Stimulated activated CD8-positive, alpha-beta memory T cell treated with anti-CD3 and anti-CD28 coated beads, Interleukin-7, amount 100 ng/mL, for 1 hour (primary cell): ENCODE measurements at places on chromosomes 11 and 22.

DNA sequence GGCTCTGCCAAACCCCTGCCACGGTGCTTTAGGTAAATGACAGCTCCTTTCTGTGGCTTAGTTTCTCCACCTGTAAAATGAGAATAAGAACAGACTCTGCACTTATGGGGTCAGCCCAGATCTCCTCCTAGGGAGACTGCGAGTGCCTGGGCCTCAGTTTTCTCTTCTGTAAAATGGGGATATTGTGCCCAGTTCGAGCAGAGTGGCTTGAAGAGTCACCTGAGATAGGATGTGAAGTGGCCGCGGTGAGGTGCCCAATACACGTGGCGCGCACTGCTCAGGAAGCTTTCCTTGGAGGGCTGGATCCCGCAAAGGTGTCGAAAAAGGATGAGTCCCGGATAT lies 473 bp upstream of the EMID1 start:
- no peak for DNase-seq

DNA sequence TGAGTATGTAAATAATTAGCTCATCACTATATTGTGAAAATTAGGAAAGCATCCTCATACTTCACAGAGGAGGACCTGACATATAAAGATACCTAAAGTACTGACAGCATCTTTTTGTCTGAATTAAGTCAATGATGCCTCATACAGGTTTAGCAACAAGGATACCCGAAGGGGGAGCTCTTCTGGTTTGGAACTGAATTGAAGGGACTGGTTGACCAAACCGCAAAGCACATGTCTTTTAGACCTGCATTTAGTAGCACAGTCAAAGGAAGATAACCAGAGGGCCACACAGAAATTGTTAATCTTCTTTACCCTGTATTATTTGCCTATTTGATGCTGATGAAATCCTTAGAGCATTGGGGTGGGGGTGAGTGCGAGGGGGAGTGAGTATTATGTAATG lies 12.9 kb upstream of the WT1 start:
- DNase-seq, result no peak

DNA sequence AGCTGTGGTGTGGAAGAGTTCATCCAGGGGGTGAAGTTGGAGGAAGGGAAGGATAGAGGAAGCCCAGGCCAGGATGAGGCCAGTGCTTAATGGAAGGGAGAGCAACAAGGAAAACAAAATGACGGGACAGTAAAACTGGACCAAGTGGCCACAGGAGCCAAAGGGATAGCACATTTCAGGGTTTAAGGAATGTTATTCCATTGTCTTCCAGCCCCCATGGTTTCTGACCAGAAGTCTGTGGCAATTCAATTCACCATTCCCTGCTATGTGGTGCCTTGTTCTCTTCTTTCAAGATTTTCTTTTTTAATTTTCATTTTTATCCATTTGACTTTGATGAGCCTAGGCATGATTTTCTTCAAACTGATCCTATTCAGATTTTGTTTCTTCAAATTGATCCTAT lies 22.5 kb downstream of the IGF2 start:
- no peak for DNase-seq

GRCh38 chr11:57638005-57638781 lies 11.5 kb downstream of the YPEL4 start:
- no peak for DNase-seq

DNA sequence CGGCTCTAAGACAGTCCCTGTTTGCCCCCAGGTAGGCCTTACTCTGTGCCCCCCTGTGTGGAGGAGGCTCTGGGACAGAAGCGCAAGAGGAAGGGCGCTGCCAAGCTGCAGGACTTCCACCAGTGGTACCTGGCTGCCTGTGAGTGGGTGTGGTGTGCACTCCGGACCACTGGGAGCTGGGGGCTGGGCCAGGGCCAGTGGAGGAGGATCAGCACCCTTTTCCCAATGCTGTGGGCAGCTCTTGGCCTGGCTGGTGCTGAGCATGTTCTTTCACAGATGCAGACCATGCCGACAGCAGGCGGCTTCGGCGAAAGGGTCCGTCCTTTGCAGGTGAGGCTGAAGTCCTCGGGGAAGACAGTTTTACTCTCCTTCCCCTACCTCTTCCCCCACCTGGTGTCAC lies 3.7 kb downstream of the SCO2 start:
- no peak for DNase-seq

- DNase-seq, result no peak
Observed at GRCh38 chr11:64086258-64087123, 50.8 kb downstream of the FLRT1 start.

- no peak for DNase-seq
Observed at GRCh38 chr22:42814616-42815015, 42.5 kb downstream of the ARFGAP3 start.

DNA sequence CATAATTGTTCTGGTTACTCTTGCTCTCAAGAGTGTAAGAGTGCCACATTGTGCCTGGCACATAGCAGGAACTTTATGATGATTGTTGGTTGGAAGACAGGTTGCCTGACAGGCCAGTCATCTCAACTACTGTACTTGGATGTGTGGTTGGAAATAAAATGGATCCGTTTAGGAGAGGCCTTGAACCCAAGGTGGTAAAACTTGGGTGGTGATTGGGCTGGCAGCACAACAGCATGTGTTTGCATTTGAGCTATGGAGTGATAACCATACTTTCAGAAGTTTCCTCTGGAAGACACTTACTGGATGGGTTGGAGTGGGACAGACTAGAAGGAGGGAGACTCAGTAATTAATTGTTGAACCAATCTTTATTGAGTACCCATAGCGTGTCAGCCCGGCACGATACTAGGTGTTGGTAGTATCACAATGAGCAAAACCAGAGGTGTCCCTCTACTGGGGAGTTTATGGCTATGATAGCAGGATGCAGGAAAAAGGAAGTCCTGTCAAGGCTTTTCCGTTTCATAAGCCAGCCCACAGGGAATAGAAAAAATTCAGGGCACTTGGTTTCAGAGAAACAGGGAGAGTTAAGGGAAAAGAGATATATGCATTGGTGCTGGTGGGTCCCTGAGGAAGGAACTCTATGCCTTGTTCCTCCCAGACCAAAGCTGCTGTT lies 3.1 kb upstream of the TMEM109 start:
- DNase-seq, result no peak

- no peak for DNase-seq
Observed at GRCh38 chr11:68998390-68998911, 14.6 kb downstream of the MRGPRF start.

DNA sequence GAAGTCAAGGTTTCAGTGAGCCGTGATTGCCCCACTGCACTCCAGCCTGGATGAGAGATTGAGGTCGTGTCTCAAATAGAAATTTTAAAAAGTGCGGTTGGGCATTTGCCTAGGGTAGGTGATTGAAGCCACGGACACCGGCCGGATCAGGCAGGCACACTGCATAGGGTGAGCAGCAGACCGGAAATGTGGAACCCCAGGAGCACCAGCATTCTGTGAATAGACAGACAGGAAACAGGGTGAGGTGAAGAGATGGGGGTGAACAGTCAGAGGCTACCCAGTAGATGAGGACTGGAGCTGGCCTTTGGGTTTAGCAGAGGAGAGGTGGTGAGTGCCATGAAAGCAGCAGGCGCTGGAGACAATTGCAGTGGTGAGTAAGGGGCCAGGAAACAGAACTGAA lies 43.5 kb downstream of the PPFIA1 start:
- DNase-seq, result no peak

DNA sequence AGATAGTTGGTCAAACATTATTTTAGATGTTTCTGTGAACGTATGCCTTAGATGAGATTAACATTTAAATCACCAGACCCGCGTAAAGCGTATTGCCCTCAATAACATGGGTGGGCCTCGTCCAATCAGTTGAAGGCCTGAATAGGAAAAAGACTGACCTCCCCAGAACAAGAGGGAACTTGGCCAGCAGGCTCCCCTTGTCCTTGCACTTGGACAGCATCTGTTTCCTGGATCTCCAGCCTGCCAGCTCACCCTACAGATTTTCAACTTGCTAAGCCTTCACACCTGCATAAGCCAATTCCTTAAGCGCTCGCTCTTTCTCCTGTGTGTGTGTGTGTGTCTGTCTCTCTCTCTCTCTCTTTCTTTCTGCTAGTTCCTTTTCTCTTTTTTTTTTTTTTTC lies 8.2 kb downstream of the TOM1 start:
- DNase-seq, result no peak

GRCh38 chr11:69337211-69337721 lies 43.3 kb downstream of the MYEOV start:
- no peak for DNase-seq

DNA sequence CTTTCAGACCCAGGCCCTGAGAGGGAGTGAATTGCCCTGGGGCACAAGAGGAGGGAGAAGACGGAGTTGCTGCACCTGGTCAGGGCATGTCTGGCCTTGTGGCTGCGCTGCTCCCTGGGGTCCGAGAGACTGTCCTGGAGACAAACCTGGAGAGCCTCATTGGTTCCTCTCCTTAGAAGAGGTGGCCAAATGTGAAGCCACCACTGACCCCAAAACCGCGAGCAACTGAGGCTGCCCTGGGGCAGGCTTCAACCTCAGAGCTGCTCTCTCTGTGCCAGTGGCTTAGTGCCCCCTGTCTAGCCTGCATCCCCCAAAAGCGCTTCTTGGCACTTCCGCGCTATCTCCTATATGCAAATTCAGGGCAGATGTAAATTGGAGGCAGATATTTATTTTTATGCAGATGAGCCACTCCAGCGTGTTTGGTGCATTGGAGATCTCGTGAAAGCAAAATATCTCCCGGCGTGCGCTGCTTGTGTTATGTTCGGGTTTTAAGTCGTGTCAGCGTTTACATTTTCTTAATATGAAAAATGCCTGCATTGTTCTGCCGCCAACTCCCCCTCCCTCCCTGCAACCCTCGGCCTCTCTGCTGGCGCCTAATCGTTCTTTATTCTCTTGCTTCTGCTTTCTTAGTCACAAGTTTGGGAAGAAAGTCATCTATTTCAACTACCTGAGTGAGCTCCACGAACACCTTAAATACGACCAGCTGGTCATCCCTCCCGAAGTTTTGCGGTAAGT lies 69.5 kb downstream of the ARHGAP8 start:
- DNase-seq, result no peak

- DNase-seq, result no peak
Observed at GRCh38 chr11:63532117-63532516, 4.5 kb upstream of the PLAAT4 start.

GRCh38 chr11:95556342-95557163 lies 233.0 kb downstream of the FAM76B start:
- DNase-seq, result no peak

GRCh38 chr11:22807855-22808570 lies 21.6 kb downstream of the SVIP start:
- no peak for DNase-seq
